ENCODE measurements at places on chromosomes 4 and X.
A peak's percentile ranks its signal among the peaks of the same experiment; 100 is the strongest.

DNA sequence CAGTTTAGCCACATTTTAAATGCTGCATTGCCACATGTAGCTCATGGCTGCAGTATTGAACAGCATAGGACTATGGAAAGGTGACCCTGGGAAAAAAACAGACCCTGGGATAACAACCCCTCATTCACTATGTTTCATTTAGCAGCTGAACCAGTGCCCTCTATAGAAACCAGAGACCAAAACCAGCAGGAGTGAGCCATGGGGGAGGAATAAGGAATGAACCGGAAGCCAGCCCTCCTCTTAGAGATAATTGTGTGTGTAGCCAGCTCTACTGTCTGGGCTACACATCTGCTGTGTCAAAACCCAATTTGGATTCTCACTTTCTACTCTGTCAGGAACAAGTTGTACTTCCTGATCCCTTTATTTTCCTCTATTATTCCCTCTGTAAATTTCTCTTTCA, 158.5 kb upstream of the S100G start:
- DNase-seq = no peak

GRCh38 chrX:11171956-11172355, 60.8 kb downstream of the HCCS start:
- DNase-seq = no peak

GRCh38 chr4:162265802-162266201, 102.0 kb upstream of the FSTL5 start:
- DNase-seq = no peak

GRCh38 chrX:85159644-85160043, 83.9 kb downstream of the SATL1 start:
- DNase-seq = no peak

- no peak for DNase-seq
These were observed 247.2 kb downstream of the PALLD start for GRCh38 chr4:168744021-168744420.

- DNase-seq = no peak
These were observed 58.4 kb upstream of the FGF13 start for GRCh38 chrX:138769918-138770317.

DNA sequence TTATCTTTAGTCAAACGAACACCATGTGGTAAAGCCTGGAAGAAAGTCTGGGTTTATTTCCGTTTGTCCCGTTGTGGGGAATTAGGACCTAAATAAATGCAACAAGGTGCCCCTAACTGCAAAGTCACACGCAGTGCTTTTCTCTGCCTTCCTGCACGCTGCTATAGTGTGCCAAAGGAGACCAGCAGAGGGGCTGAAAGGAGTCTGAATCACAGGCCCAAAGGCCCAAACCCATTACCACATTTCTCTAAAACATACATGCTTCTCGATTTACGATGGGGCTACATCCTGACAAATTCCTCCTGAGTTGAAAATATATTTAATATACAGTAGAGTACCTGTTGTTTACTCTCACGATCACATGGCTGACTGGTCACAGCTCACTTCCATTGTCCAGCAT, 4.5 kb downstream of the VEGFC start:
- no peak for DNase-seq

- DNase-seq = no peak
These were observed 275.8 kb upstream of the CPEB2 start for GRCh38 chr4:14726441-14726840.

DNA sequence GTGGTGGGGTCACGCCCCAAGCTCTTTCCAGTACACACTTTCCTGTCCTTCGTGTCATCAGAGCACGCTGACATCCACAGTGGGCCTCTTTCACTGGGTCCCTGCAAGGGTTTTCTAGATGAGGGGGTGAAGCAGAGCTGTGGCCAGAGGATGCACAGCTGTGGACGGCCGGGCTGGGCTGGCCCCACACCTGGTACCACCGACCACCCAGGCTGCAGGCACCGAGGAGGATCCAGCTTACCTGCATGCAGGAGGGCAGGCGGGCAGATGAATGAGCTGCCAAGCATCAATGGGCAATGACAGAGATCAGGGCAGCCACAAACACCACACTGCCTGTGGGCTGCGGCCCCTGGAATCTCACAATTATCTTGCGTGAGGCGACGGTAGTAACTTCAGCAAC, 9.5 kb upstream of the GRPEL1 start:
- no peak for DNase-seq

DNA sequence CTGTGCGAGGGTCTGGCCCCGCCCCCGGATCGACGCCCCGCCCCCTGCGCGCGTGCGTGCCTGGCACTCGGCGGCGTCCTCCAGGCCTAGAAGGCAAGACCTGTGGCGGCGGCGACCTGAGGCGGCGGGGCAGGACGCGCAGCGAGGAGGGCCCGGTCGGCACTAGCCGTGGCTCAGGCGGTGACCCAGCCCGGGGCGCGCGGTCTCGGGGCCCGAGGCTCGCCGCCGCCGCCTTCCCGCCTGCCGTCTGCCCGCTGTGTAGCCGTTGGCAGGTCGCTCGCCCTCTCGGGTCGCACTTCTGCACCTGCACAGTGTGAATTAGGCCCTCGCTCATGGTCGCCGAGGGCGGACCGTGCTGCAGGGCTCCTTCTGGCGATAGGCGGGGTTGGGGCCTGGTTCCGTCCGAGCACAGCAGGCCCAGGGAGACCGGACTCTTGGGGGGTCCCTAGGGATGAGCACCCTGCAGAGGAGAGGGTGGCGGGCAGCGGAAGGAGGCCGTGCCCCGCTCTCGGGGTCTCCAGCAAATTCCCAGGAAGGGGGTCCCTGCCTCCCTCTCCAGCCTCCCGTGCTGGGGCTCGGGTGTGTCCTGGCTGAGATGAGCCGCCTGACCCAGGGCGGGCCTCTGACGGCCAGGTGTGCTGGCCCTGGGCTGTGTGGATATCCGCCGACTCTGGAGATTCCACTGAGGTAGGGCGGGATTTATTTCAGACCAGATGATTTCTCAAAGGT, 557 bp upstream of the FAM53A start:
- no peak for DNase-seq

DNA sequence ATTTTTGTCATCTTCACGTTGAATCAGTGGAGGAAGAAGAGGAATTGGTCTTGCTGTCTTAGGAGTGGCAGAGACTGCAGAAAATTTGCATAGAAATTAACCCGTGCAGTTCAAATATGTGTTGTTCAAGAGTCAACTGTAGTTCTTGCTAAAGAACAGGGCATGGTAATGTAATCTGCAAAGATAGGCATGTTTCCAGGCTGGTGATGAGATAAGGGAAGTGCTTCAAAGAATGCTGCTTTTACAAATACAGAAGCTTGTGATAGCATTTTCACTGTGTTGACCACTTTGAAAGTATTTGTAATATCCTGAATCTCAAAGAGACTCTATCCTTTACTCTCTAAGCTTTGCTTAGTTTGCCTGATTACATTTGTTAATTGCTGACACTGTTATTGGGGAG, 60.1 kb downstream of the PRRG1 start:
- DNase-seq = no peak

DNA sequence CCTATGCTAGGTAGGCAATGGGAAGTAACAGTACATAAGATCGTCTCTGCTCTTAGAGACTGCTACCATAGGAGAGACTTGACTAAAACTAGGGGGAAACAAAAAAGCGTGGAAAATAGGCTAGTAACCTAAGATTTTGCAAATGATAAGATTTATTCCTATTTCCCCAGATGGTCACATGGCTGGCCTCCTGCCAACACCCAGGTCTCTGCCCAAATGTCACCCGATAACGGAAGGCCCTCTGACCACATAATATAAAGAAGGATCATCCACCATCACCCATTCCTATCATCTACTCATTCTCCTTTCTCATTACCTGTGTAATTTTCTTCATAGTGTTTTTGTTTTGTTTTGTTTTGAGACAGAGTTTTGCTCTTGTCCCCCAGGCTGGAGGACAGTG, 4.7 kb downstream of the LAMP2 start:
- DNase-seq = no peak

GRCh38 chr4:80201252-80202151, 4.2 kb downstream of the PRDM8 start:
- peak; percentile 53 for DNase-seq

- no peak for DNase-seq
These were observed 46.5 kb downstream of the FGF2 start for GRCh38 chr4:122873146-122873545.

DNA sequence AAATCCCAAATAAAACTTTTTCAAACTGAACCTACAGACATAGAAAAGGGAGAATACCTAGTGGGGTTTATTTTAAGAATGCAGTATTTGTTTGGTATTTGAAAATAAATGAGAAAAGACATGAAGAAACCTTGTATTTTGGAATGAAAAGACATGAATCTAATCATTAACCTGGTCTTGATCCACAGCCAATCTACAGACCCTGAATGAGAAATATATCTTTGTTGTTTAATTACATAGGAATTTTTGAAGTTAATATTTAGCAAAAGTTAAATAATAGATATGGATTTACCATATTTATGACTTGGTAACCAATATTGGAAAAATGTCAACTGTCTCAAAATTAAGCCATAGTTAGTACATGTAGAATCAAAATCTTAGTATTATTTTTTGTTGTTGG, 76.8 kb downstream of the MAGEA10 start:
- DNase-seq = no peak

- DNase-seq = no peak
These were observed 637.2 kb upstream of the CPEB2 start for GRCh38 chr4:14364953-14365536.

DNA sequence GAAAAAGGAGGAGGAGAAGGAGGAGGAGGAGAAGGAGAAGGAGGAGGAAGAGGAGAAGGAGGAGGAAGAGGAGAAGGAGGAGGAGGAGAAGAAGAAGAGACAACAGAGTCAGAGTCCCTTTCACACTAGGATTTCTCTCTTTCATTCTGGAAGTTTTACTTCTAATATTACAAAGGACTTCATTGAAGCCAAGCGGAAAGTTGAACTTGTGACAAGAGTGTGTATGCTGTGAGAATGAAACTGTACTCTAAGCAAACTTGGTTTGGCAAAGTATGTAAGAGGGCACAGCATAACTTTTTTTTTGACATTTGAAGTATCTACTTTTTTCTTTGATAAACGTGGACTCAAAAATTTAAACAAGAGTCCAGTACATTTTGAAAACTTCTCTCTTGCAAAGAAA, 48.0 kb downstream of the CXCL8 start:
- peak; percentile 4 for DNase-seq

DNA sequence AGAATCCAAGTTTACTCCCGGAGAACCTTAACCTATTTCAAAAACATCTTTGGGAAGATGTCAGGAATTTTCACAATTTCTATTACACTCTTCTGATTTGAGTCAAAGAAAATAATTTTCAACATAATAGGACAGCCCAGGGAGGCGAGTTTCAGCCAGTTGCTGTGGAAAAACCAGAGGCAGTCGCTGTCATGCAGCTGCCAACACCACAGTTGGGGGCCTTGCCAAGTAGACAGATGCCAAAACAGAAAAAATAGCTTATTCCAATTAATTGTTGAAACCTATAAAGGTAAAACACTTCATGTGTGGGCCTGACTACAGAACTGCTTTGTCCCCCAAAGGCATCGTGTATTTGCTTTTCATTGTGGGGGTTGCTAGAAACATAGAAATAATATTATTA, 225.8 kb downstream of the DMD start:
- DNase-seq = no peak

DNA sequence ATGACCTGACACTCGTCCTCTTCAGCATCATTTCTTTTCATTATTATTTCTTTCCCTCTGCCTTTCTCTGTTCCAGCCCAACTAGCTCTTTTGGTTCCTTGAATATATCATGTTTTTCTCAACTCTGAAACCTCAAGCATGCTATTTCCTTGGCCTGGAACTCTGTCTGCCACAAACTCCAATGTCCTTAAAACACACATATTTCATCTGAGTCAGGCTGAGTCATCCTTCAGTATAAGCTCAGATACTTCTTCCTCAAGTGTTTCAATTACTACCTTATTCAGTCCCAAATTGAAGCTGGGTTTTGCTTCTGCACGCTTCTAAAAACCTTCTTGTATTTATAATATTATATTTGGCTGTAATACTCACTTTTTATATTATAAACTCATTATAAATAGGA, 424.2 kb downstream of the PDGFC start:
- peak; percentile 82 for DNase-seq

Measured in adipocyte (in vitro differentiated cells).